CD4-positive, alpha-beta T cell treated with Interleukin-15 for 4 hours (primary cell): ENCODE measurements at places on chromosomes 2 and 18.

- DNase-seq = no peak
Measured at GRCh38 chr2:30677861-30678385, 129.3 kb downstream of the CAPN13 start.

DNA sequence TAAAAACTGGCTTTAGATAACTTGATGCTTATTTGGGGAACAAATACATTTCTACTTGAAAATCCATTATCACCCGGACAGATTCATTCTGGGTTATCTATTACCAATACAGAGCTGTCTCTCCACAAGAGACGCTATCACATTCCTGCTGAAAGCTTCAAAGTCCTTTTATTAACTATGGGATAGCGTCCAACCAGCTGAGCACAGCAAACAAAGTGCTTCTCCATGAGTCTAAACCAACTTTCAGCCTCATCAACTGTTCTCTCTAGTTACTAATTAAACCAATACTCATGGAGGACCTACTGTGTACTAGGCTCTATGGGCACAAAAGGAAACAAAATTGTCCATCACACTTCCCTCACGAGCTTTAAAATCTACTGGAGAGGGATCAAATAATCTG, 132.8 kb downstream of the L3MBTL4 start:
- no peak for DNase-seq

DNA sequence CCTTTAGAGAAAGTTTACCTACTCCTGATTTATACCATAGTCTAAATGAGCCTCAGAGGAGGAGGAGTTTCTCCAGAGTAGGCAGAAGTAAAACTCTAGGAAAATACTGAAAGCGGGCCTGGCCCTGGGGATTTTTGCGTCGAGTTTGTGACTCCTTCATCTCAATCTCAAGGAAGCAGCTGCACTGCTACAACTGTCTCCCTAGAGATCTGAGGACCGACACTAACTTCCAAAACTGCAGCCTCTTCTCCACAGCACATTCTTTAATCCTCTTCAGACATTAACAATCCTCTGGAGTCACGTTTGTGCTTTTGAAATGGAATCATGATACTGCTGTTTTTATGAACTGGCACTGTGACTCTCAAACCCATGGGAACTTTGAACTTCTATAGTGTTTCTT, 281.4 kb downstream of the KCNS3 start:
- DNase-seq = no peak

DNA sequence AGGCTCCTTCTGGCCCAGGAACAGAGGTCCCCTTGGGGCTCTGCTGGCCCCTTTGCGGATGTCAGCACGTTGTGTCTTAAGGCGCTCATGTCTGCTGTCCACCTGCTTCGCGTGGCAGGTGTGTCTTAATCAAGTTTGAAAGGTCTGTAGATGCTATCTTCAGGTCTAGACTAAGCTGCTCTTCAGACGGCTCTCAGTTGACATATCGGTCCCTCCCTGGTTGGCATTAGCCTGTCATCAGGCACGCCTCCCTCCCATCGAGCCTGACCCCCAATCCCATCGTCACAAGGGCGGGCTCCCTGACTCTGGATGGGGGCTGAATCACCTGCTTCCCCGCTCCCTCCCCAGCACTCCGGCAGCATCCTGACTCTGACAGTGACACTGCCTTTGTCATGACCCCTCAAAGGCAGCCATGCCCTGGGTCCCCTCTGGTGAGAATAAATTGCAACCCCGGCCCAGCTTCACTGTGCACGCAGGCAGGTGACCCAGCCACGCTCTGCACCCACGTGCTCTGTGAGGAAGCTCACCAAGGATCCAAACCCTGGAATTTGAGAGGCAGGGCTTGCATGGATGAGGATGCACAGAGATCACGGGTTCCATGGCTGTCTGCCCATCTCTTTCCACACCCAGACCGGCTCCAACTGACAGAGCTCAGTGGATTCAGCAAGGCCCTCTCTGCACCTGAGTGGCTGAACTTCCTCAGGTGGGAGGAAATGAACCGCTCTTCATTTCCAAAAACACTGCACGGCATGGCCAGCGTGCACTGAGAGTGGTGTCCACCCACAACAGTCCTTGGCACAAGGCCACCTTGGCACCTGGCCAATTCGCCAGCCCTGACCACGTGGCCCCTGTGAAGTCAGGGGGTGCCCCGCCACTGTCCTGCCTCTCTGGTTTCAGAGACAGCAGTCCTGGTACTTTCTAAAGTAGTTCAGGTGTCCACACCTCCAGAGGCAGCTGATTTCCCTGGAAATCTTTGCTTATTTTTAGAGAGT, 110.2 kb upstream of the GPC1 start:
- no peak for DNase-seq

- DNase-seq = no peak
Measured at GRCh38 chr2:9002637-9003365, 683 bp downstream of the MBOAT2 start.

- peak; percentile 49 for DNase-seq
Measured at GRCh38 chr2:215931256-215931903, 82.0 kb downstream of the MREG start.
